ENCODE measurements at places on chromosomes 3 and 15.

GRCh38 chr3:64319391-64319790 is 94.1 kb upstream of the PRICKLE2 start:
- no peak for DNase-seq

DNA sequence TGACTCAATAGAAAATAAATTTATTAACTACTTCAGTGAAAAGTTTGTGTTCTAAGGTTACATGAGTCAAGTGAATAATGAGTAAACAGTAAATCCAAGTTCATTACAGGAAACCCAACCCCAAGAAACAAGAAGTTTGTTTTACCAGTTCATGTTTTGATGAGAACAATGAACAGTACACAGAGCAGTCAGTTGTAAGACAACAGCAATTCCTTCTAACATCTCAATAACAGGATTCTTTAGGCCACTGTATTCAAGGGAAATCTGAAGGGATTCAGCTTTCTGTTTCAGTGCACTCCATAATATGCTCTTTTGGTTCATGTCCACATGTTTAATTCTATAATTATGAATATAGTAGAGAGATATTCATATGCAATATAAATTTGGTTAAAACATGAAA is 18.4 kb downstream of the ATR start:
- DNase-seq, result no peak

- no peak for DNase-seq
Observed at GRCh38 chr3:175941352-175941751, 1082.2 kb downstream of the NAALADL2 start.

DNA sequence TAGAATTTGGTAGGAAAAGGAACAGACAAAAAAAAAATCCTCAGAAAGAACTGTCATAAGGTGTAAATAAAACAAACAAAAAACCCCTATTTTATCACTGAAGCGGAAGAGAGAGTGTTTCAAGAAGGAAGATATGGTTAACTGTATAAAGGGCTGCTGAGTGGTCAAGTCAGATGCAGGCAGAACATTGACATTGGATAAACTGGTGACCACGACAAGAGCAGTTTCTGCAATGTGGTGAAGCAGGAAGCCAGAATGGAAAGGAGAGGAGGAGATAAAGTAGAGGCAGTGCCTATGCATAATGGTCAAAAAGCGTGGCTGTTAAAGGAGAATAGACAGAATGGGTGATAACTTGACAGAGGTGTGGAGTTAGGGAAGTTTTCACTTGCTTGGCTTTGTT is 75.3 kb downstream of the CYP19A1 start:
- DNase-seq, result no peak

DNA sequence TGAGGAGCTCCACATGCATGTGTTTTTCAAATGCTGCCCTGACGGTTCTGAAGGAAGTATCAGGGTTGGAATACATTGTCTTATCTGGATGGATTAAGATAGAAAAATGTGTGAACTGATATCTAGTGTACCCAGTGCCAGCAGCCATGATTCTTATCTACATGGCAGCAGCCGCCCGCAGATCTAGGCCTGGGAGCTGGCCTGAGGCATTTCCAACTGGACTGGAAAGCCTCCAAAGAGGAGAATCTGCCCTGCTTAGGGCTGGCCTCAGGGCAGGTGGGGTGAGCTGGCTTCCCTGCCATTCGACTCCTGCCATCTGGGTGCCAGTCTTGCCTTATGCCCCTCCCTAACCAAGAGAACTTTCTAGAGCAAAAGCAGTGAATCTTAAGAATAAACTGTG is 125.8 kb downstream of the SSR3 start:
- DNase-seq, result no peak

DNA sequence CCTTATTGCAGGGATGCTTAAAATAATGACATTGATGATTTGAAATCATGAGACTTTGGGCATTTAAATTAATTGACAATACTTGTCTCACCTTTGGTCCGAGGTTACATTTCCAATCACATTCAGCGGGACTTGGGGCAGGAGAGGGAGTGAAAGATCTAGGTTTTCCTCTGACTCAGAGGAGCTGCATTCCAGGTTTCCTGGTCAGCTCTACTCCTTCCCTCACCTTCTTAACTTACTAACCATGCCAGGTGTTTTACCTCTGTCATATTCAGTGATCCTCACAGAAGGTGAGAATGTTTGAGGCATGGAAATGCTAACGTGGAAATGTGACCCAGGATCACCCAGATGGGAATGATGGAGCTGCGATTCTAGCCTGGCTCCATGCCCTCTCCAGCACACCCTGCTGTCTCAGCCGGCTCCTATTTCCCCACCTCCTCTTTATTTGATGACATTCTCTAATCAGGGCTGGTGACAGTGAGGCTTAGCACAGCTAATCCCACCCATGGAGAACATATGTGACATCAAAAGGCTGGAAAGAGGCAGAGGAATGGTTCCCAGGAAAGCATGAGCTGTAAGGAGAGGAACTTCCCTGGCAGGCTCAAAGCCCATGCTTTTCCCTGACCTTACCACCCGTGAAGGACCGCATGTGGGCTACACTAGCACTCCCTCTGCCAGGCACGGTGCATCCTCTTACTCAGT is 38.7 kb downstream of the THSD4 start:
- no peak for DNase-seq

DNA sequence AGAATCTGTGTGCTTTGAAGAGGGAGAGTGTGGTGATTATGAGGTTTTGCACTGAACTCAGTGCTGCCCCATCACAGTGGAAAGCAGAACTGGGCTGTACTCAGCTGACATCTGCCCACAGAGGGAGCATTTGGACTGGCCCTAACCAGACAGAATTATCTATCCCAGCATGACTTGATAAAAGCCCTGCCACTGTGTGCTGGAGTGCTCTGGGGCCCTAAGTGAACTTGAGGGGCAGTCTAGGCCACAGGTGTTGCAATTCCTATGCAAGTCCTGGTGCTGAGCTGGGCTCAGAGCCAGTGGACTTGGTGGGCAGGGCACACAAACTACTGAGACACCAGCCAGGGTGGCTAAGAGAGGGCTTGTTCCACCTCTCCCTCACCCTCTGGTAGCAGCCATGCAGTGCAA is 269.2 kb upstream of the CTNNB1 start:
- DNase-seq, result no peak

GRCh38 chr3:12405432-12406272 is 78.6 kb upstream of the TSEN2 start:
- DNase-seq, result no peak

DNA sequence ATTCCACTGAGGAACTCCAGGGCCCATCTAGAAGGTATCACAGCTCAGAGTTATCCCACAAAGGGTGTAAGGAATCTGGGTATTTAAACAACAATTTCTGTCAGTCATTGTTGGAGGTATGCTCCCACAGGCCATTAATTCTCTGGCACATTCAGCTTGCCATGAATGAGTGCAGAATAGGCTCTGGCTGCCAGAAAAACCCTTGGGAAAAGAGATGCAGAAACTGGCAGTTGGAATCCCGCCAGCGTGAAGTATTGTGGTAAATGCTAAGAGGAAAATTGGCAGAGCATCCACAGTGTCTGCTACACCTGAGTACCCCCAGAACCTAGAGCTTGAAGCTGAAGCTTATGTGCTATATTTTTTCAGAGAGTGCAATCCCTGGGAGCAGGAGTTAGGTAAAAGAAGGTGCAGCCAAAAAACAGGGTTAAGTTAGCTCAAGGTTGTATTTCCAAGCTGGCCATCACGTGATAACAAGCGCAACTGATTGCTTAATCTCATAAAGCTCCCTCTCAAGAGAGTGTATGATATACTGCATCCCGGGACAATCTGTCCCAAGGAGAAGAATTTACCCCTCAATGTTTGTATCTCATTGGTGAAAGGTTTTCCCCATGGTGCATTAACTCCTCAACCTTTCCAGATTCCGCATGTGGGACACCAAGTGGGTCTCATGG is 94.2 kb upstream of the ACP3 start:
- no peak for DNase-seq

DNA sequence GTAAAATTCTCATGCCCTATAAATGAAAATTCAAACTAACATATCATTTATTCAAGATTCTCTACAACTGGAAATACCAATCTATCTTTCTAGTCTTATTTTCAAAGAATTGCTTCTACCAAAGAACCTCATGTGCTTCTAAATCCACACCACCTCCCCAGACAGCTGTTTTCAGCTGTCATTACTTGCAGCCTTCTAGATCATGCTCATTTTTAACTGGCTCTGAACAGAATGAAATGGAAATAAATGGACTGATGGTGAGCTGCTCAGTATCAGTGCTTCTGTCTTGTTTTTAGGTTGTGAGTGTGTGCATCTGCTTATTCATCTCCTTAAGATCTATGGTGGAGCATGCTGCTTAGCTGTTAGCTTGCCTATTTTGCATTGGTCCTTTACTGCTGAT is 29.4 kb downstream of the GOLGB1 start:
- no peak for DNase-seq

GRCh38 chr3:140051019-140051957 is 116.3 kb downstream of the CLSTN2 start:
- no peak for DNase-seq

DNA sequence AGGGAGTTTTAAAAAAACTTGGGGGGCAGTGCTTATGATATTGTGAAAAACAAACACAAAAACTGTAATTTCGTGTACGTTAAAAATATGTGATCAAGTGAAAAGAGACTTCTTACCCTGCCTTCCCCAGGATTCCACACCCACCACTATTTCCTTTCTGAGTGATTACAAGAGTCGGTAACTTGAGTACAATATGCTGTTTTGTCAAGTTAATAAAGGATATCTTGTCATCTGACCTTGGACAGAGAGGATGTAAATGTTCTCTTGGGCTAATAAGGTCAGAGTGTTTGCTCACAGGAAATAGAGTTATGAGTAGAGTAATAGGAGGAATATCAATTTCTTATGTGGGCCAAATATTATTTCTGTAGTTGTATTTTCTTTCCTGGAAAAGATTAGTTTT is 68.1 kb downstream of the NOX5 start:
- no peak for DNase-seq

- no peak for DNase-seq
Observed at GRCh38 chr3:43523454-43524053, 98.3 kb downstream of the ANO10 start.

DNA sequence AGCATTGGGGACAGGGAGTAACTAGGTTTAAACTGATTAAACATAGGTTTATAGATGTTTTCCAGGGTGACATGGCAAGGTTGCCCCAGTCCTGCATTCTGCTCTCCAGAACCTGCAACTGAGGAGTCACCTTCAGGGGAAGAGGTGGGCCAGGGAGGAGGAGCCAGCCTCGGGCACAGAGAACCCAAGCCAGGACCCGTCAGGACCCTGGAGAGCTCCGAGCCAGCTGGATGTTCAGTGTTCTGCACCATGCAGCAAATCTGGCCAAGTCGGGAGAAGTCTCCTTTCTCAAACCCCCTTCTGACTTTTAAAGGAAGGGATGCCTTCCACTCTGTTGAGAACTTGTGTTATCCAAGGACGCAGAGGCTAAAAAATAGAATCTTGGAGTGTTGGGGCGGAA is 62.1 kb upstream of the SLC6A11 start:
- DNase-seq, result no peak
